ENCODE measurements at places on chromosomes 2 and 18.

- DNase-seq, result no peak
Measured at GRCh38 chr2:66443979-66444861, 9.3 kb downstream of the MEIS1 start.

- DNase-seq, result no peak
Measured at GRCh38 chr2:108925735-108926134, 63.3 kb downstream of the EDAR start.

GRCh38 chr2:210170196-210170445, 1.1 kb downstream of the KANSL1L start:
- no peak for DNase-seq

GRCh38 chr2:59888015-59888414, 665.4 kb downstream of the BCL11A start:
- no peak for DNase-seq

DNA sequence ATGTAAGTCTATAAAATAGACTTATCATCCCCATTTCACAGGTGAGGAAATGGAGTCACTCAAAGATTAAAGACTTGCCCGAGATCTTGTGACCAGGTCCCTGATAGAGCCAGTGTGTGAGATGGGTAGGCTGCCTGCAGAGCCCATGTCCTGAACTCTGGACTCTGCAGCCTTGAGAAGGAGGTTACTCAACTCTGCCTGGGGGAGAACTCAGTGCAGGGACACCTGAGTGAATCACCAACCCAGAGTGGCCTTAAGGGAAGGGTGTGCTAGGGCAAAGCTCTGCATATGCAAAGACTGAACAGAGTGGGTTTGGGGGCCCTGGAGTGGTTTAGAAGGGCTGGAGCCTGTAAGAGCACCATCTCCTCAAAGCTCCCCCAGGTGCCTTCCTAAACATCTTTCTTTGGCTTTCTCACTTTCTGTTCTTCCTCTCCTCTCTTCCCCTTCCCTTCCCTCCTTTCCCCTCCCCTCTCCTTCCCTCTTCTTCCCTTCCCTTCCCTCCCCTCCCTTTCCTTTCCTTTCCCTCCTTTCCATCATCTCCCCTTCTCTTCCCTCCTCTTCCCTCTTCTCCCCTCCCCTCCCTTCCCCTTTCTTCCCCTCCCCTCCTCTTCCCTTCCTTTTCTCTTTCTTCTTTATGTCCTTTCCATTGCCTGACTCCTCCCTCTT, 67.6 kb downstream of the CELF4 start:
- DNase-seq, result no peak

GRCh38 chr18:3449512-3450011, 410 bp upstream of the TGIF1 start:
- DNase-seq, result no peak

GRCh38 chr2:68889500-68889899, 18.3 kb upstream of the BMP10 start:
- DNase-seq, result no peak

DNA sequence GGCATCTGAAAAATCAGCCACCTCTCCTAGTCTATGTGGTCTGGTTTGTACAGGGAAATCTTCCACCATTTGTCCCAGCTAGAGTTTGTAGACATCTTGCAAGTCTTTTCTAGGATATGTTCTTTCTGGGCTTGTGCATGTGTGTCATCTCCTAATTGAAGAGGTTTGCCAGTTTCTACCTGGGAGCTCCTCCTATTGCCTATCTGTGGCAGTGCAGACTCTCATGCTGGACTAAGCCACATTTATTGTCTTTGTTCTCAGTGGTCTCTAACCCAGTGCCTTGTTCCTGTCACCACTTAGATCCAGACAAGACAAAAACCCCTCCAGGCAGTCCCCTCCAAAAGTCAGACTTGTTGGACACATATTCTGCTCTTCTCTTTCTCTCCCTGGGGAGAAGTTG, 72.0 kb upstream of the MRPS9 start:
- DNase-seq, result no peak

DNA sequence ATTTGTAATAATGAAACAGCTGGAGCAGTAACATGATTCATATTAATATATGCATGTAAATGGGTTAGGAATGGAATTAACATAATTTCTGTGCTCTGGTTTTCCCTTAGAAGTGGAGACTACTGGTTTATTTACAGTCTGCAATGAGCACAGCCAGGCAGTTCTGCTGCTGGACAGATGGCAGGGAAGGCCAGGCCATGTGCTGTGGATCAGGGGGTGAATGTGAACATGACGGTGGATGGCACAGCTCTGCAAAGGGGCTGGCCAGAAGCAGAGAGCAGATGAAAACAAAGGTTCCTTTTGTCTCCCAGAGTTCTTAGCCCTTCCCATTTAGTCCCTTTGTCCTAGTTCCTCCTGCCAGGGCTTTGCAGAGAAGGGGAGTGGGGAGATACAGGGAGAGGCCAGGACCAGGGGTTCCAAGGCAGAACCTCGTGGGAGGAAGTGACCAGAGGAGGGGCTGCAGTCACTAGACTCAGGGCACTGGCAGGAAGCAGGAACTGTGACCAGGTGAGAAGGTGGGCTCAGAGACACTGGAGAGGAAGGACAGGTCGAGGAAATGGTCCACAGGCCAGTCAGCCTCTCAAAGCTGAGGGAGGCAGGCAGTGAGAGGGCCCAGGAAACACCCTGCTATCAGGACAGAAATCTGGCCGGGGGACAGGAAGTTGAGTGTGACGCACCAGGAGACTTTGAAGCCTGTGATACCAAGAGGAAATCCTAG, 112.9 kb upstream of the ATP8B1 start:
- peak; percentile 39 for DNase-seq

DNA sequence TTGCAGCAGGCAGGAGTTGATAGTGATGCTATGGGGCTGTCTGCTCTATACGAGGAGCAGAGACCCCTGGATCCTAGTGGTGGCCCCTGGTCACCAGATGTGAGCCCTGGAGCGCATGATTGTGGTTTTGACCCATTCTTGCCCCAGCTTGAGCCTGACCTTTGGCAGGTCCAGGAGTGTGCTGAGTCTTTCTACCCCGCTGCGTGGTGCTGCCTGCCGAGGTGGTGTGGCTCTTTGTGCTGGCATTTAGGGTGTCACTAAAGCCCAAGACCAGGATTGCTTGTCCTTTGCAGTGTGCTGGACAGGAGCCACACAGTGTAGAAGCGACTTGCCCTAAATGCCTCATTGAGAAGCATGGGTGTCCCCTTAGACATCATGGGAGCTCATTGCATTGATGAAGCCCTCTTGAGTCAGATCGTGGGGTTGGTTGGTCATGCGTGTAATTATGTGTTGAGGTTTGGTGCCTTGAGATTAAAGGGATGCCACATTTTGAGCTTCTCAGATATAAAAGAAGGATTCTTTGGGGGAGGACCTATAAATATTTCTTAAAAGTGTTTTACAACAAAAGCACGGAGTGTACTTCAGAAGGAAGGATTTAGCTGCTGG, 88.3 kb downstream of the AGAP1 start:
- DNase-seq, result no peak

- DNase-seq, result no peak
Measured at GRCh38 chr18:59697236-59697932, at the start of gene CCBE1. TSS of gene CCBE1 (minus strand) at chr18:59697423.
